ENCODE measurements at places on chromosomes 1 and 21.

GRCh38 chr1:161390559-161390858 lies 22.8 kb upstream of the CFAP126 start:
- no peak for DNase-seq

DNA sequence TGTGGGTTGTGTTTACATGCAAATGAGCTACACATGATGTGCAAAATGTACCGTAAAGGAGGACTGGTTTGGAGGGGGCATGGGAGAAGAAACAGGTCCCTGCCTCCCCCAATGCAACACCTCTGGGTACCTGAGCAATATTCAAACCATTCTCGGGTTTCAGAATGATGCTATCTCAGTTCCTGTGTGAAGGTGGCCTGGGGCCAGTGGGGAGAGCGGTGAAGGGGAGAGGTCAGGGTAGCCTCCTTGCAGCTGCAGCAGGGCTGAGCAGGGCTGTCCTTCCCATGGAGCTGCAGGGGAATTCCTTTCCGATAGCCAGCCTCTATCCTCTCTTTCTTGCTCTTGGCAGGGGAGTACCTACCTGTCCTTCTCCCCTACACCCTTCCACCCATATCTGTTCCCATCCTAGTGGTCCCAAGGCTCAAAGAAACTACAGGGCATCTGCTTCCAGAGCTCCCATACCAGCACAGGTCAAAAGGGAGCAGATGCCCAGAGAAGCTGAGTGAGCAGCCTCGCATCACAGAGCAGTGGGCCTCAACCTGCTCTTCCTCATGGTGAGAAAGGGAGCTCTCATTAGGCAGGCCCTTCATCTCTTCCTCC lies 11.9 kb downstream of the MEF2D start:
- no peak for DNase-seq

GRCh38 chr1:194014014-194014413 lies 827.6 kb upstream of the B3GALT2 start:
- no peak for DNase-seq

DNA sequence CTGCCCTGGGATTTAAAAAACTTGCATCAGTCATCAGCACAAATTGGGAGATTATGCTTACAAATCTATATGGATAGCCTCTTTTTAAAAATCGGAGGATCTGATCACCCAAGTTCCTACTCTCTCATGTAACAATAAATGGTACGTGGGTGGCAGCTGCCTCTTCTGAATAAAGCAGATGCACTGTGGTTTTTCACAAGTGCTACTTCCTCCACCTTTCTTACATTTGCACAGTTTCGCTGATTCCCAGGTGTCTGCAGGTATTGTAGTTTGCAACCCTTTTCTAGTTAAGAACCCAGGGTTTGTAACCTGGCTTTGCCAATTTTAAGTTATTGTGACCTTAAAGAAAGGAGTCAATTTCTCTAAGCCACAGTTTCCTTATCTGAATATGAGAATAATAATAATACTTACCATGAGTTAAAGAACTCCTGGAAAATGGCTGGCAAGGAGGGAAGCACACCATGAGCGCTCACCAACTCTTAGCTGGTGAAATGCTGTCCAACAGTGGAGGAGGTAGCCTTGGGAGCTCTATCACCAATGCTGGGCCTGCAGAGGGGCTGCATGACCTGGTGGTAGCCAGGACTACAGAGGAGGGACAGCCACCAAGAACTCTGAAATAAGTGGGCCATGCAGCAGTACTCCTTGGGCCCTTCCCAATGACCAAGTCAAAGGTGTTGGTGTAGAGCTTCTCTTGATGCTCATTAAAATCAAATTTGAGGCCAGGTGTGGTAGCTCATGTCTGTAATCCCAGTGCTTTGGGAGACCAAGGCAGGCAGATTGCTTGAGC lies 30.2 kb upstream of the KCNA2 start:
- DNase-seq, result no peak

DNA sequence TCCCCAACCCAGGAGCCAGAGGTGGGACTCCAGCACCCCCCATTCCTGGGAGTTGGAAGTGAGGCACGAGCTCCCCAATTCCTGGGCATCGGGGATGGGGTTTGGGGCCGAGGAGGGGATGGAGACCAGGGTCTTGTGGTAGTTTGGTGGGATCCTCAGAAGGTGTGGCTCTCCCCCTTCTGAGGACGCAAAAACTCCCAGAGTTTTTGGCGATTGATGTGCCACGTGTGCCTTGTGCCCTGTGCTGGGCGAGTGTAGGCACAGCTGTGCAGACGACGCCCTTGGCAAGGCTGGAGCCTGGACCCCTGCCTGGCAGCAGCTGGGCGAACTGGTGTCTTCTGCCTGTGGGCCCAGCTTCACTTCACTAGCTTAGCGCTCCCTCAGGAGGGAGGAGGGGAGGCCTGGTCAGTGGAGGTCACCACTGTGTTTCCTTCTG lies 2.6 kb downstream of the GUK1 start:
- no peak for DNase-seq

GRCh38 chr1:43887748-43888147 lies 45.9 kb upstream of the ARTN start:
- DNase-seq, result no peak

DNA sequence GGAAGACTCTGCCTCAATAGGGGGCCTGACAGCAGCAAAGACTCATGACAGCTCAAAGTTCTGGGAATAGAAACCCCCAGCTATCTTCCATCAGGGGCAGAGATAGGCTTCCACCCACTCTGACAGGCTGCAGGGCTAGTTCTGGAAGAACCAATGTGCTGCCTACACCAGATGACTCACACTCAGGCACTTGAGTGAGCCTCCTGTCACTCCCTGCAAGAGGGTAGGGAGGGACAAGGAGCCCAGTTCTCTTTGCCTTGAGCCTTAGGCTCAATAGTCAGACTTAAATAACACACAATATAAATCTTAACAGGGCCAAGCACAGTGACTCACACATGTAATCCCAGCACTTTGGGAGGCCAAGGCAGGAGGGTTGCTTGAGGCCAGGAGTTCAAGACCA lies 386.4 kb downstream of the HHAT start:
- no peak for DNase-seq

DNA sequence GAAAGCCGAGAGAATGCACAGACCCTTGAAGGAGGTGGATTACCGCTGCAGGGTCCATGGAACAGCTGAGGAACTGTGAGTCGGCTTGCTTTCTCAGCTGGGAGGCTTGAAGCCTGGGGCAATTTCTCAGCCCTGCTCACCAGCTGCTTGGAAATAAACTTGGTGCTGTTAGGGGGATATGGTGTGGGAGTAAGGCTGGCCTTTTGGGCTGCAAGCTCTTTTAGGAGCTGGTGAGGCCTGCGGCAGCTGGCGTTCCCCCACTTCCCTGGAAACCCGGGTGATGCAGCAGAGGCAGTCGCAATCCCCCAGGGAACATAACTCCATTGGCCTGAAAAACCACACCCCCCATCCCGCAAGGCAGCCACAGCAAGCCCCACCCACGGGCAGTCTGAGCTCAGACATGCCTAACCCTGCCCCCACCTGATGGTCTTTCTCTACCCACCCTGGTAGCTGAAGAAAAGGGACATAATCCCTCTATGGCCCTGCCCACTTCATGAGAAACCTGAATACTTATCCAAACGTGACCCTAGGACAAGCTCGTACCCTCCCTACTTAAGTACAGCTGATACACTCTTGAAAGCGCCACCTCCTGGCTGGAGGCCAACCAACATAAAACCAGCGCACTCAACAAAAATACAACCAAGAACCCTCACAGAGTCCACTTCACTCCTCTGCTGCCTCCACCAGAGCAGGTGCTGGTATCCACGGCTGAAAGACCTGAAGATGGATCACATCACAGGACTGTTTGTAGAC lies 1995.8 kb downstream of the NCAM2 start:
- DNase-seq, result no peak

- DNase-seq, result no peak
These were observed at the start of gene MTMR11 for GRCh38 chr1:149936170-149936991. Gene MTMR11, minus strand, starts transcription at chr1:149936879. Its CDS starts 232 bp downstream, at chr1:149936647.

DNA sequence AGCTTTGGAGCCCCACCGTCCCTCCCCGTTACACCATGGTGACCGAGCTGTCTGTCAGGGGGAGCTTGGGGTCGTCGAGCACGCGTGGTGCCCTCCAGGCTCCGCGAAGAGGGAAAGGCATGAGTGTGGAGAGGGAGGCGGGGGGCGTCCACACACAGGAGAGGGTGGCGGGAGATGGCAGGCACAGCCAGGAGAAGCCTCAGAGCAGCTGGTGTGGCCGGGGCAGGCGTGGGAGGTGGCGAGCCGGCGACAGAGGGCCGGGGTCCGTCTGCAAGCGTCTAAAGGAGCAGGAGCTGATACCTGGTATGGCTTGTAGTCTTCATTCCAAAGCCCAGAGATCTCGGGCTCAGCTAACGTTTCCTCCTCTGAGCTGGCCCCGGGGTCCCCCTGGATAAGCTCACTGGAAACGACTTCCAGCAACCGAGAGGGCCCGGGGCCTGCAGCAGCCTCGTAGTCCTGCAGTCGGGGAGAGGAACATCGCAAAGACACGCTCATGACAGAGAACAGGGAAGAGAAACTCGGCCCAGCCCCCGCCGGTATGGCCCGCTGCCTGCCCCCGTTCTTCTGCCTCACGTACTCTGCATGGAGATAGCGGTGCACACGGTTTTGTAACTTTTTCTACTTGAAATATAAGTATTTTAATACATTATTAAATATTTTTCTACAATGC lies 37.4 kb downstream of the CFAP74 start:
- no peak for DNase-seq

GRCh38 chr1:8118031-8118451 lies 91.9 kb upstream of the ERRFI1 start:
- no peak for DNase-seq

DNA sequence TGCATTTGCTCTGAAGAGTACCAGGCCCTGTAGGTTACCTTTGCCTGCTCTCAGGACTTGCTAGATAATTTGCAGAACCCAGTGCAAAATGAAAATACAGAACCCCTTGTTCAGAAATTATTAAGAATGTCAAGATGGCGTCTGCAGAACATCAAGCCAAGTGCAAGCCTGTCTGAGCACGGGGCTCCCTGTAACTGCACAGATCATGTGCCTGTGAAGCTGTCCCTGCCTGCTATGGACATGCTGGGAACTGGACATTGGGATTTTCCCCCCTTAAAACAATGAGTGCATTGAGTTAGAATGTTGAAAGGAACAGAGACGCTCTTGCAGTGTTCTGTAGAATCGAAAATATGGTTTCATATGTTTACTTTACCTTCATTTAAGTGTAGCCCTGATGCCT lies 2.9 kb downstream of the CLDN14 start:
- no peak for DNase-seq

- no peak for DNase-seq
These were observed 28.1 kb upstream of the PM20D1 start for GRCh38 chr1:205878026-205878425.

DNA sequence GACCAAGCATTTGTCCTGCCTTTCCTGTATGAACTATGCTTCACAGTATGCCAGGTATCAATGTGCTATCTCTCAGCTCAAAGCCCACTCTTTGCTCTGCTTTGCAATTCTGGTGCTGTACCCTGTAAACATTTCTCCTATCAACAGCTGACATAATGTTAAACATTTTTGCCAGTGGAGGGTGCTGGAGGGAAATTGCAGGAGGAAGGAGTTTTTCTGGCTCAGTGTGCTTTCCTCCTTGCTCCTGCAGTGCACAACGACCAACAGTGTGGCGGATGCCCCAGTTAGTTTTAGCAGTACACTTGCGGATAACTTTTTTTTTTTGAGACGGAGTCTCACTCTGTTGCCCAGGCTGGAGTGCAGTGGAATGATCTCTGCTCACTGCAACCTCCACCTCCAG lies 67.1 kb upstream of the PTGFRN start:
- no peak for DNase-seq

- DNase-seq, result peak; percentile 22
These were observed 344.0 kb upstream of the USP24 start for GRCh38 chr1:55559161-55559611.

GRCh38 chr1:197989058-197989457 lies 71.9 kb downstream of the LHX9 start:
- DNase-seq, result no peak

DNA sequence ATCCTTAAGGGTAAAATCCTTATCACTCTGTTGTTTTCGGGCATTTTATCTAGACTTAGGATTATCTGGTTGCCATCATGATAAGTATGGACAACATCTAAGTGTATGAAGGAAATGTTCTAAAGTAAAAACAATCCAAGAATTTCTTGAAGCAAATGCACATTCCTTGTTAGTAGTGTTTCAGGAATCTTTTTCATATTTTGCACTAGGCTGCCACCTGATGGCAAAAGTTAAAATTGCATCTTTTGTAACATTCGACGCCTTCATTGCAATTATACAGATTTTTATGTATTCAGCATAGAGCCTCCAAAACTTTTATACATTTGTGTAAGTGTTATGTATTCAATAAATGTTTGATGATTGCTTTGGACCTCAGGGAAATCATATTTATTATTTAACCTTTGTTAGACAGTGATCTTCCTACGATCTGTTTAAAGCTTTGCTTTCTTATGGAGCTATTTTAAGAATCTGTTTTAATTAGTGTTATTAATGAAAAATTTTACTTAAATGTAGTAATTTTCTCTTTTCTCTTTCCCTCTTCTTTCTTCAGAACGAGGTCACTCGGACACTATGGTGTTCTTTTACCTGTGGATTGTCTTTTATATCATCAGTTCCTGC lies 49.4 kb upstream of the KIAA1614 start:
- peak; percentile 25 for DNase-seq

DNA sequence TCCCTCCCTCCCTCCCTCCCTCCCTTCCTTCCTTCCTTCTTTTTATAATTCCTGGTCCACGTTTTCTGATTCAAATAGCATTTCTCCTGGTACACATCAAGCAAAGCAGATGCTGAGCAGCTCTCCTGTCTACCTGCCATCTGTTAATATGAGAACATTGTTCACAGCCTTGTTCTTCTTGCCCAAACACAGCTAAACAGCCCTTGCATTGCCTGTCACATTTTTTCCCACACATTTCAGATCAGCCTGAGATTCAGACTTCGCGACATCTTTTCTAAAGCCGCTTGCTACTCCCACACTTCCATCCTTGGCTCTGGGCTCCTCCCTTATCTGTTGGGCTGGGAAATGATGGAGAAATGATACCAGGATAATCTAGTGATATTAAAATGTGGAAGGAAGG lies 200.5 kb downstream of the PCP4 start:
- peak; percentile 73 for DNase-seq

DNA sequence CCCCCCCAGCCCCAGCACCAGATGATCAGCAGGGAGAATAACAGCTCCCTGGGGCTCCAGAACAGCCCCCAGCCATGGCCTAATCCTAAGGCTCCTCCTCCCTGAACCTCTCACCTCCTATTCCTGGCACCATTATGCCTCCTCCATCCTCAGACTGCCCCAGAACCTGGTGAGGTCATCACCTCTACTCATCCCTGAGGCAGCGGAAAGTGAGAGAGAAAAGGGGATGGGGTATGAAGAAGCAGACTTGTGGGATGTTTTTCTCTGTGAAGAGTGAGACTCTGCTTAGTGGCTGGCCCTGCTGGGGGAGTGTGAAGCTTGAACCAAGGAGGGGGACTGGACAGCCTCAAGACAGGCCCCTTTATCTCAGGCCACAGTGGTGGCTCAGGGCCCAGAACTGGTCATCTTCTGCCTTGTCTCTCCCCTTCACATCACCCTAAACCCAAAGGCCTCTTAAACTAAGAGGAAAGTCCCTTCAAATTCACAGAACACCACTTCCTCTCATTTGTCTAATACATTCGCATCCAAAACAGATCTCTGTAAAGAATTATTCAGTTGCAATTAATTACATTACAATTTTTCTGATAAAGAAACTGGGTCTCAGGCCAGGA lies 2.2 kb upstream of the PPM1J start:
- no peak for DNase-seq

GRCh38 chr1:52604063-52604770 lies 2.0 kb downstream of the GPX7 start:
- no peak for DNase-seq

- no peak for DNase-seq
These were observed 1450.1 kb downstream of the KCNT2 start for GRCh38 chr1:195158091-195158490.
